GM19239 (cell line): ENCODE measurements at places on chromosomes 3 and 15.

GRCh38 chr3:194686414-194686815 lies 732 bp downstream of the FAM43A start:
- no peak for DNase-seq

DNA sequence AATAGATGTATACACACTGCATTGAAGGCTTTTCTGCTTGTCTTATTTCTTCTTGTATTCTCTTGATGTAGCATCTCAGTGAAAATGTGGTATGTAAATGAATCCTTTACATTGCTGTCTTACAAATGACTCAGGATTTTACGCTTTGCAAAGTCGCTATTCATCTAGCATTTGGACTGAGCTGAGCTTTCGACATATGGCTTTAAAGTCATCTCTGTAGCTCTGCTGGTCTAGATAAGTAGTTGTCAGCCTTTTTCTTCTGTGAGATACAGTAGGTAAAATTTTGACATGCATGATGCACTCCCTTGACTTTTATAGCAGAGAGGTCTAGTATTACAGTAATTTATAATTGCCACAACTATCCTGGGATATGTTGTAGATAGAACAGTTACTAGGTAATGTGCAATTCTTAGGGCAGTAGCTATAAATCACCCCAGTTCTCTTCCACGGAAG lies 16.8 kb downstream of the MEF2A start:
- no peak for DNase-seq

DNA sequence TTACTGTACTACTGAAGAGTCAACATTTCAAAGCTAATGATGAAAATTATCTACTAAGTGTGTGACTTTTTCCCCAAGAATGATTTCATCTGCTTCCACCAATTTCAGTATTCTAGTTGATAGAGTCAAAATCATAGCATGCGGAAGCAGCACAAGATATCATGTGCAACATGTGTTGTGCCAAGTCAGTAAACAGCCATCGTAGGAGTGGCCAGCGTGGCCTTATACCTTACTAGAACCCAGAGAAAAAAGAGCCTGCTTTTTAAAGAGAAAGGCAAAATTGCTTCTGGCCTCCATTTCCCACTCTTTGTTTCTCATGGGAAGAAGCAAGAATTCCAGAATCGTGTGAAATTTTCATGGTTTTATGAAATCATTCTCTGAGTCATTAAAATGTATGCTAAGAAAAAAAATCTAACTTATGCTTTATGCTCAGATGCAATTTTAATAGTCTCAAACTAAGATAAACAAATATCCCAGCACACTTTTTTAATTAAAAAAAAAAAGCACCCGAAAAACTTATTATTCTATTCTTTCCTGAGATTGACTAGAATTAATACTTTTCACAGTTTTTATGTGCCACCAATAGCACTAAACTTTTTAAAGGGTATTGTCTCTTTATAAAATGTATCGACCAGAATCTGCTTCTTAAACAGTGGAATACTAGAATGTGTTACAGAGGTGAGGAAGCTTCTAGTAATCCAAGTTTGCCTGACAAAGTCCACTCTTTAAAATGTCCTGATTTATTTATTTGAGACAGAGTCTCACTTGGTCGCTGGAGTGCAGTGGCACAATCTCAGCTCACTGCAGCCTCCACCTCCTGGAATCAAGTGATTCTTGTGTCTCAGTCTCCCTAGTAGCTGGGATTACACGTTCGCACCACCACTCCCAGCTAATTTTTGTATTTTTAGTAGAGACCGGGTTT lies 87.3 kb downstream of the MBNL1 start:
- DNase-seq = no peak

- no peak for DNase-seq
These were observed 12.9 kb downstream of the DZIP3 start for GRCh38 chr3:108602249-108602934.

- DNase-seq = no peak
These were observed 340.2 kb downstream of the LRRC3B start for GRCh38 chr3:26962492-26963360.

DNA sequence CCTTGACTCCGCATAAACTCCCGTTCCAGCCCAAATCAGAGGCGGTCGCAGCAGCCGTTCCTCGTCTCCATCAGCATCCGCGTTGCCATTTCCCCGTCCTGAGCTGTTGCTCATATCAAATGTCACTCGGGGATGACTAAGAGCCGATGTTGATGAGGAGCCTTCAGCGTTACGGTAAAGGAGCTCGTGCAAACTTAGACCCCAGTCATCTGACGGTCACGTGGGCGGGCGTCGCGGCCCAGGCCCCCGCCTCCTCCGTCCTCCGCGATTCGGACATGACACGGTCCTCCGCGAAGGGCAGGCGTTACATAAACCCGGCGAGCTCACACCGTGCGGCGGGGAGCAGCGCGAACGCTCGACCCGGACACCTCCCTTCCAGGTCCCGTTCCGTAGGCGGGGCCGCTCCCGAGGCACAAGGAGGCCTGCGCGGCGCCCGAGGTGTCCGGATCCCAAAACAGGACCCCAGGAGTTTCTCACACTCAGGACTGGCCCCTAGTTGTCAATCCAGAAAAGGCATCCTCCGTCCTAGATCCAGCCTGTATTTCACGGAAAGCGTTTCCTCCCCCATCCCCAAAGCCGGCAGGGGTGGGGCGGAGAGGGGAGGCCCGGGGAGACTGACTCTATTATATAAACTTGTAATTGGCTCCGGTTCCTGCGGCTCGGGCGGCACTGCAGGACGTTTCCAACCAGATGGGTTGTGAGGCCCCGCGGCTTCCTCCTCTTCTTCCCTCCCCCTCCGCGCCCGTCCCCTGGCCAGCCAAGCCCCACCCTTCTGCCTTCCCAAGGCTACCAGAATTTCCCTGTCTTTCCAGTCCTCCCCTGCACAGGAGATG lies 100.0 kb upstream of the IGF1R start:
- no peak for DNase-seq

- no peak for DNase-seq
These were observed 2.1 kb downstream of the AMIGO3 start for GRCh38 chr3:49717211-49717958.

GRCh38 chr3:111200027-111200426 lies 128.4 kb downstream of the NECTIN3 start:
- DNase-seq = no peak

DNA sequence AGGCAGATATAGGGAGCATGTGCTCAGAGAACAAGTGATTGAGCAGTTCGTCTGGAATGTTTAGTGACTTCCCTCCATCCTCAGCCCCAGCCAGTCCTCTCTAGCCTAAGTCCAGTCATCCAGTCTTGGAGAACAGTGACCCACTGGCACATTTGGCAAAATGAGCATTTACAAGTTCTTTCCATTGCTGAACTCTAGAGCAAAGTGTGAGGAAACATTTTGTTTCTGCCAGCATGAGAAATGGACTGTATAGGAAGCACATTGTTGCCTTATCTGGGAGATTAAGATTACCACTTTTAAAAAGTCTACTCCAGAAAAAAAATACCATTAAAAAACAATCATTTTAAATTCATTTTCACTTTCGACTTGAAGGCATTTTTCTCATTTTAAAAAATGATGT lies 353.6 kb downstream of the SHQ1 start:
- no peak for DNase-seq

- DNase-seq = no peak
These were observed 393.7 kb downstream of the LSAMP start for GRCh38 chr3:116051586-116051985.

DNA sequence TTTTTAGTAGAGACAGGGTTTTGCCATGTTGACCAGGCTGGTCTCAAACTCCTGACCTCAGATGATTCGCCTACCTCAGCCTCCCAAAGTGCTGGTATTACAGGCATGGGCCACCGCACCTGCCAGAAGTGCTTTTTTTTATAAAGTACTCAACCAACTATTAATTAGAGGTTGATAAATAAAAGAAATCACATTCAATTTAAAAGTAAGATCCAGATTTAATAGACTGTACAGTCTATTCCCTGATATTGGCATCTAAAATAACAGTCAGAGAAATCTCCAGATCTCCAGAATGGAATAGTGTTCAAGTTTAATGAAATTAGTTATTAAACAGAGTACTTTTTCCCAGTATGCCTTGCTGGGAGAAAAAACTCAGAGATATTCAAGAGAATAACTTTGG lies 142.9 kb upstream of the SLC2A2 start:
- no peak for DNase-seq

DNA sequence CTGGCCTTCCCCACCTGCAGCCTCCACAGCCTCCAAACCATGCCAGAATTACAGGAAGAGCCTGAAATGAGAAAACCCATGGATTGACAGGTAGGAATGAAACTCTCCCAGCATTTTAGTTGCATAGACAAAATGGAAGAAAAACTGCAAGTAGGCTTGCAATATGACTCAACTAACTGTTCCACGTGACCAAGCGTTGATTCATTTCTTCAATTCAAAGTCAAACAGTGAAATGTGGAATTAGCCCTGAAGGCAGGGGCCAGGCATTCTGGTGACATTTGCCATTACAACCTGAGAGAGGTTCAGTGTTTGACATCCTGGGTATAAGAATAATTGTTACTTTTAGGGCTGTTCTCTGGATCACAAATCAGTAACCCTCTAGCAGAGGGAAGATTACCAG lies 676.5 kb upstream of the CFAP20DC start:
- DNase-seq = no peak

DNA sequence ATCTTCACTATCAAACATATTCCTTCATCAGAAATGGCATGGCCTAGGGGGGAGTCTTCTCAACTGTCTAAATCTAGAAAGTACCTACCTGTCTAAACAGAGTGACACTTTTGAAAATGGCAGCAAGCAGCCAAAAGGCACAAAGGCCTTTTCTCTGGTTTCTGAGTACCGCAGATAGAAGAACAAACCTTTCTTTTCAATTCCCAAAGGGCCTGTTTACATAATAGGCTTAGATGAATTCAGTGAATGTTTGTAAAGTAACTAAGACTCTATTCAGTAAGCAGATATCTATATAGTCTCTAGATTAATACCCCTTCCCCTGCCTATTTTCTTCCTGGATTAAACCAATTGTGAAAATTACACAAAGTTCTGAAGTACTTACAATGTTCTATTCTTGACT lies 7.1 kb downstream of the MYEF2 start:
- no peak for DNase-seq

GRCh38 chr3:157414861-157415260 lies 21.8 kb upstream of the PTX3 start:
- no peak for DNase-seq

- DNase-seq = no peak
These were observed 27.3 kb upstream of the SLC9A9 start for GRCh38 chr3:143875546-143875945.

GRCh38 chr3:191217301-191217700 lies 18.3 kb downstream of the OSTN start:
- no peak for DNase-seq

- DNase-seq = no peak
These were observed 87.0 kb upstream of the ST8SIA2 start for GRCh38 chr15:92306663-92307062.

DNA sequence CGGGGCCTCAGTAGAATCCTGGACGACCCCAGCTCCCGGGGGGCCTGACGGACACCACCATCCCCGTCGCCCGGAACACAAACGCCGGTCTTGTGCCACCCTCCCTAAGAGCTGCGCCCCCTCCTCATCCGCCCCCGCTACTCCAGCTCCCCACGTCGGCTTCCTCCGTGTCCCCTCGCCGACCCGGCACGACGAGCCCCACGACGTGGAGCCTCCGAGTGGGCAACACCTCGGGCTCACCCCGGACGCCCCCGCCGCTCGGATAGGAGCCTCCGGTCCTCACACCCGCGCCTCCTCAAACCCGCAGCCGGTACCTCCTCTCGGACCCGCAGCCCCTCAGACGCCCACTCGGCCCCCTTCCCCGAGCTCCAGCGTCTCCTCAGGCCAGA lies 525 bp downstream of the NPTN start:
- no peak for DNase-seq

- DNase-seq = no peak
These were observed 39.9 kb upstream of the ULK4 start for GRCh38 chr3:42001777-42002176.

DNA sequence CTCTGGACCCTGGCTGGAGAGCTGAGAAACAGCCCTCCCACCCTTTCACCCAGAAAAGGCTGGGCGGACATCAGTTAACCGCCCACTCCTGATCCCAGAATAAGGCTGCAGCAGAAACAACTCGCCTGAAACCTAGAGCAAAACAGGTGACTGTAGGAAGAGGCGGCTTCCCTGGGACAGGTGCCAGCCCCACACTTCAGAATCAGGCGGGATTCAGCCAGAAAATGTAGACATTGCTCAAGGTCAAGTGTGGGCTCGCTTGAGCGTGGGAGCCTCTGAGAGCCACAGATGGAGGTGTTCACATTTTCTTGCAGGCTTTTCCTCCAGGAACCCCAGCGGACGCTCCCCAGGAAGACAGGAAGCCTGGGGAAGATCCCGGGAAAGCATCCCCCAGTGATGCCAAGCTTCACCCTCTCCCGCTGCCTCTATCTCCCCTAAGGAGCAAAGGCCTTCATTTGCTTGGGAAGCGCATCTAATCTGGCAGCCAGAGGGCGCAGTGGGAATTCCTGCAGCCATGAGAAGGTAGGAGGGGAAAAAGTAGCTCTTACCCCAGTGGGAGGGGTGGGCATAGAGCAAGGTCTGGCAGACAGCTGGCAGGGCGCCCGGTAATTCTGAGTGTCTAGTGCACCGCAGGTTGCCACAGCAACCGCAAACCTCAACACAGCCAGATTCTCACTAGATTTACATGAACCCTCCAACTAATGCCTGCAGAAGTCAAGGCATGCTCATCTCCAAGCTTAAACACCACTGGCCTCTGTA lies 77.7 kb downstream of the OCA2 start:
- no peak for DNase-seq

DNA sequence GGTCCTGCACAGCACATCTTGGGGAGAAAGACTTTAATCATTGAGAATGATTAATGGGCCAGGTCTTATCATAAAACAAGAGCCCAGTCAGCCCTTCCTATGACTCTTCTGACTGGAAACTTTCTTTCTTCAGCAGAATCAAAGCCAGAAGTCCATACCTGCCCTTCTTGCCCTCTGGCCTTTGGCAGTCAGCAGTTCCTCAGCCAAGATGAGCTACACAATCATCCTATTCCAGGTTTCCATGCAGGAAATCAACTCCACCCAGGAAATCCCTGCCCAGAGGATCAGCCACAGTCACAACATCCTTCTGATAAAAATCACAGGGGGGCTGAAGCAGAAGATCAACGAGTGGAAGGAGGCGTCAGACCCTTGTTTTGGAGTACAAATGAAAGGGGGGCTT lies 26.9 kb downstream of the ZNF589 start:
- no peak for DNase-seq

DNA sequence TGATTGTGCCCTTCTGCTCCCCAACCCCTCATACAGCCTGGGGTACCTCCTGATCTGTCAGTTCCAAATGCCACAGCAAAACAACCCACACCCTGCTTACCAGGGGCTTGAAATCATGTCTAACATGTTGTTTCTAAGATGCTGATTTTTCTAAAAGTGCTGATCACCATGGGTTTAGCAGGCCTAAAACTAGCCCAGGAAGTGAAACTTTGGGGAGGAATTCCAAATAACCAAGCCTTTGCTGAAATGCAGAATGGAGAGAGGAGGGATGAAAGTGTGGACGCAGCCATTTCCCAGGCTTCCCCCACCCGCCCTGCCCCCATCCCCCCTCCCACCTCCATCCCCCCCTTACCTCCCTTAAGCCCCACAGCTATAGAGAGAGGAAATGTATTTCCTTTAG lies 2.0 kb upstream of the HRH1 start:
- DNase-seq = no peak
